ENCODE measurements at places on chromosomes 5 and 9. TPM values are rescaled to one million over a fixed set of nuclear protein-coding genes. Genes with fewer than 3 reads are reported as not detected.

The SPINK4 gene
- not detected for total RNA-seq

The NPR3 gene
- not detected for total RNA-seq

The MLLT3 gene
- total RNA-seq = 15.7 TPM

The PCA3 gene
- not detected for total RNA-seq

The IL3 gene
- 0.36 TPM for total RNA-seq

The PCDHGA5 gene
- 0.33 TPM for total RNA-seq

The PCDHB15 gene
- total RNA-seq = not detected

The SV2C gene
- not detected for total RNA-seq

All from natural killer cell treated with Interleukin-12 subunit alpha and Interleukin-12 subunit beta and Interleukin-15 and Interleukin-18, amount 100 ng/mL, for 72 hours (primary cell).